Muscle of arm (tissue), 14 donors: ENCODE measurements at places on chromosomes 4 and X.

GRCh38 chrX:10049236-10049635 lies 82.1 kb downstream of the CLDN34 start:
- peak; percentile 57 for DNase-seq

- DNase-seq, result peak; percentile 31
These were observed 152.0 kb upstream of the SLC4A4 start for GRCh38 chr4:71186566-71187403.

DNA sequence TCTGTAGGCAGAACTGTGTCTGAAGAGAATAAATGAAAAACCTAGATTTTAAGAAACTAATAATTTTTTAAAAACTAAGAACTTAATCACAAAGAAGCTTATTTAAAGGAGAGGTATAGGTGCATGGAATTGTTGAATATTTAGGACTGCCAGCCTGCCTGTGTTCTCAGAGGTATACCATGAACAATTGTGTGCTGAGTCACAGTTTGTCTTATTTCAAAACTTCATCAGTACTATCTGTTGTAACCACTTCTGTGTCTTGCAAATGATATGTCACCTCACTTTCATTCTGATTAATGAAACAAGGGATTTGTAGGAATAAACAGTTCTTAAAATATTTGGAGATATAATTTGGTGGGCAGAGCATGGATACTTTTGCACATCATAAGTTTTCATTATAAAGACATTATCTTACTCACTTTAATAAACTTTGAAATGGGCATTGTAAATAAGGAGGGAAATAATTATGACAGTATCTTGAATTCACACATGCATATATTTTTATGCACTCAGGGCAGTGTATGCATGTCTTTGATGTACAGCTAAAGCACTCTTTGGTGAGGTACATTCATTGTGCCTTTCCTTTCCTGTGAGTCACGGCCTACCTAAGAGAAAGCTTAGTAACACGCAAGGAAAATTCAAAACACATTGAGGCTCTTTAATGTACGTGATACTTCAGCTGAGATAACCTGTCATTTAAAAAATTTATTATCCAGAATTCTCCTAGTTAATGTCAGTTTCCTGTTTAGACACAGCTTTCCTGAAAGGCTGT lies 31.7 kb downstream of the STOX2 start:
- DNase-seq, result no peak

DNA sequence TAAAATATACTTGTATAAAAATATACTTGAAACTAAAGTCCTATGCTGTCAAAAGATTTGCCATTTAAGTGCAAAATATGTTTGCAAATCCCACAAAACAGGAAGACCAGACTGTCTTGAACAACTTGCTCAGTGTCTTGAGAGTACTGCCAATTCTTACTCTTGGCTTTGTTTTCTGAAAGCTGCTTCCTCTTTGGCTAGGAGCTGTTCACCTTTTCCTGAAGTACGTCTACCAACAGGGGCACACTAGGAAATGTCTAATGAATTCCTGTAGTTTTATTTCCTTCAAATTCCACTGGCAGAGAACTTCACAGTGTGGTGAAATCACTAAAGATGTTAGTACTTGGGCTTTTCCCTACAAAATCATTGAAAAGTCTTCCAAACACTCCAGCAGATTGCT lies 46.4 kb upstream of the ABCG2 start:
- DNase-seq, result no peak

GRCh38 chr4:113943863-113944262 lies 35.6 kb downstream of the ARSJ start:
- DNase-seq, result no peak

DNA sequence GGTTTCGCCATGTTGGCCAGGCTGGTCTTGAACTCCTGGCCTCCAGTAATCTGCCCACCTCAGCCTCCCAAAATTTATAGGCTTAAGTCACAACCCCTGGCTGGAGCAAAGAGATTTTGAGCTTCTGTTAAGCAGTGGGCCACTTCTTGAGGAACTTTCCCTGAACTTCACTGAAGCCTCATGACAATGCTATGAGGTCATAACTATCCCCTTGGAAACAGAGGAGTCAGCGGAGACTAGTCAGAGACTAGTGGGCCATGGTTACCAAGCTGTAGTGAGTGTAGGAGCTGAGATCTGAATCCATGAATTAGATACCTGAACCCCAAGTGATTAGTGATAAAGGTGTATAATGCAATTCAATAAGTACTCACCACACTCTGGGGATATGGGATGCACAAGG lies 145.1 kb upstream of the MSX1 start:
- DNase-seq, result no peak
